Stimulated activated CD8-positive, alpha-beta memory T cell treated with anti-CD3 and anti-CD28 coated beads, Interleukin-4, amount 100 ng/mL, for 4 hours (primary cell): ENCODE measurements at places on chromosomes 12 and 14.

DNA sequence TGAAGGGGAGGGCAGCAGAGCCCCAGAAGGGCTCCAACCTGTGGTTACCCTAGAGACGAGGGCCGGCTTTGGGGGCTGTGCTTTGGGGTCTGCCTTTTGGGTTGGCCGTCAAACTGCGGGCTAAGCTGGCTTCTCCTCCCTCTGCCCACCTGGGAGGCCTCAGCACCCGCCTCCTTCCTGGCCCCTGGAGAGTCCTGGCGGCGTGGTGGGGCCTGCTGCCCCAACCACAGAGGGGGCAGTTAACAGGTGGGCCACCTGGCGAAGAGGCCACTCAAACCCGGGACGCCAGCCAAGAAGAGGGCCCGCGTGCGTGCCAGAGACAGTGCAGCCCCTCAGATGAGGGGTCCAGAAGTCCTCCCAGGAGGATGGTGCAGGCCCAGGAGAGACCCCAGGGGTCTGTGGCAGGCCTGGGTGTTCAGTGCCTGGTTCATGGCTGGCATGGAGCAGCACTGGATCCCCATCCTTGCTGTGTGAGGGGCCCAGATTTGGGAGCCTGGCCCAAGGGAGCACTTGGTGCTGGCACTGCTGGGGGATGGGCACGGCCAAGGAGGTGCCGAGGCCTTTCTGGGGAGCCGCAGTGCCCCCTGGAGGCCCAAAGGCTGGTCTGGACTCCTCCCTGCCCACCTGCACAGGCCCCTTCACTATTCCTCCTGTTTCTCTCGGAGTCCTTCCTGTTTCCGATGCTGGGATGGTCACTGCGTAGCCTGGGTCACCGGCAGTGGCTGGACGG is 48.8 kb downstream of the LRCOL1 start:
- DNase-seq, result no peak

- DNase-seq, result no peak
Measured at GRCh38 chr14:104712881-104713734, 10.9 kb upstream of the ADSS1 start.

DNA sequence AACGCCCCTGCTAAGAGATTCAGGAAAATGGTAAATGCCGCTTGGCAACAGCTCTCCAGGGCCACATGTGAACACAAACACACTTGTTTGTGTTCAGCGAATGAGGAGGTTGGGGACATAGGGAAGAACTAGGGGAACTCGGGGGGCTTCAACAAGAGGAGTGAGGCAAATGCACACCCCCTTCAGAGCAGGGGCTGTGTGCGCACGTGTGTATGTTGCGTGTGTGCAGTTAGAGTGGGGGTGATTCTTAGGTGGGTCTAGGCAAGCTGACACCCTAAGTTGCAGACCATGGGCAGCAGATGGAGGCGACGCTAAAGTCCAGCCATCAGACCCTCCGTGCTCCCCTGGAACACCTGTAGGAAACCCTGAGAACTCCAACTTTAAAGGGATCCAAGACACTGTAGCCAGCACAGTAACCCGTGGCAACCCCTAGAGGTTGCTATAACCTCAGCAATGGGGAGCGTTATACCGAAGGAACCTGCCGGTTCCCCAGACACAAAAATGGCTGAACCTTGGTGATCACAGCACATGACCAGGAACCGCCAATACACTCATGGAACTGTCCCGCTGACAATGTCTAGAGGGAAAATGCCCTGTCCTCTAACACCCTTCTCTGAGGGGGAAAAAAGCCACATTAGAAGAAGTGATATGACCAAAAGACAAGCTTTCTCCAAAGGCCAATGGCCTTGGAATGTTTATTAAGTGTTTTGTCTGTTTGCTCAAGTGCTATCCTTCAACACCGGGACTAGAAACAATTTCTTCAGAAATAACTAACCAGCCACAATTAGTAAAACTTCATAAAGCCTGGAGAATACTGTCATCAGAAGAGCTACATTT is 86.5 kb upstream of the CEP83 start:
- DNase-seq, result no peak

GRCh38 chr14:93153121-93153520 is 31.6 kb downstream of the MOAP1 start:
- DNase-seq, result no peak

DNA sequence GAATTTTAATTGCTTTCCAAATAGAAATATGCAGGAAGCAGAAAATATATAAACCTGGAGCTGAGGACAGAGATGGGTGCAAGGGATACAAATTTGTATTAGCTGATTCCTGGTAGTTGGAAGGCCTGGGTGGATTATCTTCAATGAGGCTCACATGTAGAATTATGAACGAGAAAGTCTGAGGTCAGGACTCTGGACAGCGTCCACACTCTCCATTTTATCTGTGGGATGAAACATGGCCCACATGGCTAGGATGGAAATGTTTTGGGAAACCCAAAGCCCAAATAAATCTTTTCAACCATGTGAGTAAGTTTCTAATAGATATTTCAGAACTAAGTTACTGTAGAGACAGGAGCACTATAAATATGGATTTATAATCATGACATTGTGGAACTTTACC is 256.1 kb downstream of the APAF1 start:
- no peak for DNase-seq

DNA sequence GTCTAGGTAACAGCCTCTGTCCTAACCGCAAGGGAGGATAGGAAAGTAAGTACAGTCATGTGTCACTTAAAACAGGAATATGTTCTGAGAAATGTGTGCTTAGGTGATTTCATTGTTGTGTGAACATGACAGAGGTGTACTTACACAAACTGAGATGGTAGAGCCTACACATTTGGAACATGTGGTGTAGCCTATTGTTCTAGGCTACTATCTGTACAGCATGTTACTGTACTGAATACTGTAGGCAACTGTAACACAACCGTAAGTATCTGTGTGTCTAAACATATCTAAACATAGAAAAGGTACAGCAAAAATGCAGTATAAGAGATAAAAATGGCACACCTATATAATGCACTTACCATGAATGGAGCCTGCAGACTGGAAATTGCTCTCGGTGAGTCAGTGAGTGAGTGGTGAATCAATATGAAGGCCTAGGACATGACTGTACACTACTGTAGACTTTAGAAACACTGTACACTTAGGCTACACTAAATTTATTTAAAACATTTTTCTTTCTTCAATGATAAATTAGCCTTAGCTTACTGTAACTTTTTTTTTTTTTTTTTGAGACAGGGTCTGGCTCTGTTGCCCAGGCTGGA is 13.2 kb upstream of the MDM2 start:
- DNase-seq, result no peak

GRCh38 chr12:56082967-56083366 is 3.0 kb downstream of the ERBB3 start:
- DNase-seq, result no peak

- no peak for DNase-seq
Measured at GRCh38 chr14:72558721-72559120, 335.2 kb downstream of the DPF3 start.

GRCh38 chr14:68365228-68365627 is 427.6 kb downstream of the ZFP36L1 start:
- DNase-seq, result no peak

GRCh38 chr12:59036347-59036746 is 116.0 kb upstream of the LRIG3 start:
- no peak for DNase-seq

- DNase-seq, result no peak
Measured at GRCh38 chr12:32420356-32420755, 21.0 kb downstream of the FGD4 start.

DNA sequence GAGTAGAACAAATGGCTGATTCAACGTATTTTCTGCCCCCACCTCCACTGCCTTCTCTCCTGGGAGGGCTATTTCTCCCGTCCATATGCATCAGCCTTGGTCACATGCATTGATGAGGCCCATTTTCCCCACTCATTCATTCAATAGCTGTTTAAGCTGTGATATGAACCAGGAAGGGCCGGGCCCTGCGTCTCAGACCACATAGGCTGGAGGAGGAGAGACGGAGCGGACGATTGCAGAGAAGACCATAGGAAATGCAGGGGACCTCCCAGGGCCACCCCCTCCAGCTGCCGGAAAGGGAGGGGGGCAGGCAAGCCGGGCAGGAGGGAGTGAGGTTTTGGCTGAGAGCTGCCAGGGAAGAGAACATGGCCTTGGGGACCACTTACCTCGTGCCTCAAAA is 104.4 kb upstream of the TMEM132D start:
- no peak for DNase-seq

GRCh38 chr14:30990770-30991169 is 34.7 kb upstream of the AP4S1 start:
- DNase-seq, result no peak

GRCh38 chr12:21571046-21571445 is 33.6 kb downstream of the GYS2 start:
- no peak for DNase-seq

- DNase-seq, result no peak
Measured at GRCh38 chr12:127230843-127231260, 1036.1 kb upstream of the TMEM132C start.

GRCh38 chr12:2559931-2560330 is 234.8 kb upstream of the FKBP4 start:
- no peak for DNase-seq

- no peak for DNase-seq
Measured at GRCh38 chr12:120687578-120688289, 785 bp downstream of the MLEC start.

GRCh38 chr12:2306012-2306411 is 253.2 kb downstream of the CACNA1C start:
- DNase-seq, result no peak

DNA sequence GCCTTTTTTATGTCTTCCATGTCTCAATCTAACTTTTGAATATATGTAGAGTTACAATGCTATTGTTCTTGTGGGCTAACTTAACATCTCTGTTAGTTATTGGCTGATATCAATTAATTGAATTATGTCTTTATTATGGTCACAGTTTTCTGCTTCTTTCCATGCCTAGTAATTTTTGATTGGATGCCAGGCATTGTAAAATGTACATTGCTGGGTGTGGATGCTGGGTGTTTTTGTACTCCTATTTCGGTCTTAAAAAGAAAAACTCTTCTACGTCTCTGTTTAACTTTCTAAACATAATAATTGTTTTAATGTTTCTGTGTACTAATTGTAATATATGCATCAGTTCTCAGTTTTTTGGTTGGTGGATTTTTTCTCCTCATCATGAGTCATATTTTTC is 296.1 kb upstream of the PRICKLE1 start:
- no peak for DNase-seq

DNA sequence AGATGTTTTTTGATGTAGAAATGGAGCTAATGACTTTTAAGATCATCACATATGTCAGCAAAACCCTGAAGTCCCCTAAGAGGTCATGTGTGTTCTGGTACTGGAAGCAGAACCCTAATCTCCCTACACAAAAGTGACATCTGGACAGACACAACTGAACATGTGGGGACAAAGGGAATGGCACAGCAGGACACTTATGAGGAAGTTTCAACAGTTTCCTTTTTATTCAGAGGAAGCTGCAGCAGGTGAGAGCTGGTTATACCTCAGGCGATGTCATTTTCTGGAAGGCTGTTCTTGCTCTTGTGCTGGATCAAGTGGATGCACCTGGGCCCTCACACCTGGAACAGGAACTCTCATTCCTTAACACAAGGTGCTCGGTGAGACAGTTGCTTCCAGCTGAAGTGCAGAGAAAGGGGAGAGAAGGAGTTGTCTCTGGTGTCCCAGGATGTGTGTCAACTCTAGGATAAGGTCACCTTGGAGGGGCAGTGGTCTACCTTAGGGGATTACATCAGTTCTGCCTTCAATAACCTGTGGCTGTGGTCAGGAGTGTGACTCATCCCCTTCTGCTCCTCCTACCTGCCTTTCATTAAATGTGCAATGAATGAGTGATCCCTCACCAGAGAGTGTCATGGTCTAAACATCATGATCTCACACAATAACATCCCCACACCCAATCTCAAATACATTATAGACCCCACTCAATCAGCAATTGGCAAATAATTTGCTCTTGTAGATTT is 463.4 kb downstream of the TMEM121 start:
- no peak for DNase-seq

DNA sequence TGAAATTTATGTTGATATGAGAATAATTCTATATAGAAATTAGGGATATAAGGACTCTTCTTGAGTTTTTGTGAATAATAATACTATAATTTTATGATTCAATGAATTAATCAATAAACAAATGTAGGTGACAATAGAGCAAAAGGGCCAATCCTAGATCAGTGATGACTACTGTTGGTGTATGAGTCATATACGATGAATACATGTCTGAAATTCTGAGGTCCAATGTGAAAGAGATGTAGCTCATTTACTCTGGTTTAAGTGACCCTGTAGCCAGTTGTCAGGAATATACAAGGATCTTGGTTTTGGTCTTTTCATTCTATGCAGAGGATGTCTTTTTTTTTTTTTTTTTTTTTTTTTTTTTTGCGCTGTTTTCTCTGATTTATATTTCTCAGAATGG is 72.1 kb upstream of the RTL1 start:
- no peak for DNase-seq

- no peak for DNase-seq
Measured at GRCh38 chr12:7131502-7131866, 1.3 kb downstream of the CLSTN3 start.

DNA sequence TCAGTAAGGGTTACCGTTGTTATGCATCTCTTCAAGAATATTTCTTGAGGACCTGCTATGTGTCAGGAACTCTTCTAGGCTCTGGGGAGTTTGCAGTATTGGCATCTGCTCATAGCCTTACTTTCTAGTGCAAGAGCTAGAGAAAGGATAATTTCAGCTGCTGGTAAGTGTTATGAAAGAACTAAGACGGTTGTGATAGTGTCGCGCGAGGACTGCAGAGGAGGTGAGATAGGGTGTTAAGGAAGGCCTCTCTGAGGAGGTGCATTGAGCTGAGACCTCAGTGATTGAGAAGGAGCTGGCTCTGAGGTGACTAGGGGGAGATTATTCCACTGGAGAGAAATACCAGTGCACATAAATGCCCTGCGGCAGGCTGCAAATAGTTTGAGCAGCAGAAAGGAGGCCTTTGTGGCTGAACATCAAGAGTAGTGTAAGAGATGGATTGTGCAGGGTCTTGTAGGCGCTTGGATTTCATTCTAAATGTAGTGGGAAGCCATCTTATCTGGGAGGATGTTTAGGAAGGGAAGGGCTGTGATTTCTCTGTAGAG is 824 bp downstream of the DDX55 start:
- DNase-seq, result no peak

GRCh38 chr12:62966990-62967506 is 32.1 kb upstream of the PPM1H start:
- no peak for DNase-seq

DNA sequence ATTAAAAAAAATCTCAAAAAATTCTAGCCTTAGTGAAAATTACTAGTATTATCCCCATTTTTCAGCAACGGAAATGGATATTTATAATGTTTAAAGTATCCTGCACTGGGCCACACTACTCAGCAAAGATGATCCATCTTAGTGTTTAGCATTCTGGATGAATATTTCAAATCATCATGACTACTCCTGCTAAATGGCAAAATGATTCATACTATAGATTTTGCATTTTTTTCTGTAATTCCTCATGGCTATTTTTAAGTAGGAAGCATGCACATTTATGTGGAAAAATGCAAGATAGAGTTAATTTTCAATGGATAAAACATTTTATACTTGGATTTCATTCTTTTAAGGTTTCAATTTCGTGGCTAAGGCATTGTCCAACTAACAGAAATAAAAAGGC is 59.6 kb downstream of the LRFN5 start:
- no peak for DNase-seq

- DNase-seq, result no peak
Measured at GRCh38 chr12:102426599-102427542, 53.5 kb downstream of the IGF1 start.
